ENCODE measurements at places on chromosomes 11 and 22.
A peak's percentile ranks its signal among the peaks of the same experiment; 100 is the strongest.

DNA sequence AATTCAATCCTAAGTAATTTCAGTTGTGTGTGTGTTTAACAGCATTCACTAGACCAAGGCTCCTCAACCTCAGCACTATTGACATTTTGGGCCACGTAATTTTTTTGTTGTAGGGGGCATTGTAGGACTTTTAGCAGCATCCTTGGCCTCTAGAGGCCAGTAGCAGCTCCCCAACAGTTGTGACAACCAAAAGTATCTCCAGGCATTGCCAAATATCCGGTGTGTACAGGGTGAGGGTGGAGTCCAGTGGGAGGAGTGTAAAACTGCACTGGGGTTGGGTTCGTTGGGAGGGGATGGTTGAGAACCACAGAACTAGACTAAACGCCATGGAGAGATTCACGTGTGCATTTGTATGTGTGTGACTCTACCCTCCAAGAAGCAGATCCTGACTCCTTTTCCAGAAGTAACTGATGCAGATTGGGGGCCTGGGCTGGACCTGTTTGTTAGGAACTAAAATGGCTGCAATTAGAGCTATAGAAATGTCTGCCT is 5.9 kb upstream of the PHF21A start:
- DNase-seq: peak; percentile 32

GRCh38 chr11:45806937-45807791 is 2.2 kb downstream of the SLC35C1 start:
- no peak for DNase-seq

GRCh38 chr11:118570787-118571186 is 1.4 kb upstream of the ARCN1 start:
- DNase-seq: no peak

DNA sequence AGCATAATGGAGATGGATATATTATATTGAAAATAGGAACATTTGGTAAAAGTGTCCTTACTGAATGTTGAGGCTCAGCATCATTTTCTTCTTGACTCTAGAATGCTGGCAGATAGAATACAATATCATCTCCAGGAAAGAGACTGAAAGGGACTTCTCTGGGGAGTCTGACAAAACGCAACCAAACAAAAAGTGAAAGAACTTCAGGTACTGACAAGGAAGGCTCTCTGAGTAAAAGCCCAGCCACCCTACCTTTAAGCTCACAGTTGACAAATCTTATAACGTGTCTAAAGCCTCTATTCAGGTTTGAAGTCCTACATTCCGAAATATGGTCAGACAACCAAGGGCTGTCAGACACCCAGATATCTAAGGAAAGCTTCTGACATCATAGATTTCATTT is 590.8 kb downstream of the SOX6 start:
- DNase-seq: no peak

DNA sequence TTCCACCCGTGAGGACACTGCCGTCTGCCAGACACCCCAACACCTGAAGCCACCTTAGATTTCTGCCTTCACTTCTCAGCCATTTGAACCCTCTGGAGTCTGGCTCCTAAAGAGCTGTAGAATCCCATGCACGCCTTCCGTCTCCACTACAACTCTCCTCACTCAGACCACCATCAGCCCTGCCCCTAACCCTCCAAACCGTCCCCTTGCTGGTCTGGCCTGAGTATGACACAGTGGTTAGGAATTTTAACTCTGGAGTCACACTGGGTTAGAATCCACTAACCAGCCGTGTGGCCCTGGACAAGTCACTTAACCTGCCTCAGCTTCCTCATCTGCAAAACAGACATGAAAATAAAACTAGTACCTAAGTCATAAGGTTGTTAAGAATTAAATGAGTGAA is 3.0 kb downstream of the CNIH2 start:
- DNase-seq: no peak

GRCh38 chr11:22466809-22467208 is 128.6 kb downstream of the SLC17A6 start:
- DNase-seq: peak; percentile 61

GRCh38 chr11:131838016-131838415 is 467.6 kb downstream of the NTM start:
- DNase-seq: no peak

DNA sequence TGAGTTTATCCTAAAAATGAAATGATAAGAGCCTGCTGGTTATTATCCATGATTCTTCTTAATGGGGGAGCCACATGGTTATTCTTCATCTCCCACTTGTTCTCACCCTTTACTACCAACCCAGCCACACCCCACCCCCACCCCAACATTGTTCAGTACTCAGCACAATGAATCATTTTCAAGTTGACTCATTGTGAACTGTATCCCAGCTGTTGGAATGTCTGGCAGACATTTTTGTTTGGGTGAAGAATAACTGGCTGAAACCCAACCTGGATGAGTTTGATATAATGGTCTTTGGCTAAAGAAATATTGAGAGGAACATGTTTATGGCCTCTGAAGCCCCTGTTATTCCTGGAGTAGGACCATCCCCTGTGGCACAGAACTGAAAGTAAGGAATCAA is 136.2 kb downstream of the ELP4 start:
- no peak for DNase-seq

DNA sequence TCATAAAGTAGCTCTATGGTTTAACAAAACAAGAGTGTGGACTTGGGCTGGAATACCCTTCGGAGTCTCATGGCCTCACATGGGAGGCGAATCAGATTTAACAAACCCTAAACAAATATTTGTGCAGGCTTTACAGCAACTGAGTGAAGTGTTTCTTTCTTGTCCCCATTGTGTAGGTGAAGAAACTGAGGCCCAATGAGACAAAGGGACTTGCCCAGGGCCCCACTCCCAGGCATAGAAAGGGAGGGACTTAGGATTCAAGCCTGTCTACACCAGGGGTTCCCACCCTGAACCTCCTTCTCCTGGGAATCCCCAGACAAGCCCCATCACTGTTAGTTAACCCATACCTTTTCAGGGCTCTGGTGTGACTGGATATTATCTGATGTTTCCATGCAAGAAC is 55.1 kb upstream of the CRYBB3 start:
- no peak for DNase-seq

GRCh38 chr11:12150831-12151382 is 40.5 kb downstream of the MICAL2 start:
- DNase-seq: no peak

DNA sequence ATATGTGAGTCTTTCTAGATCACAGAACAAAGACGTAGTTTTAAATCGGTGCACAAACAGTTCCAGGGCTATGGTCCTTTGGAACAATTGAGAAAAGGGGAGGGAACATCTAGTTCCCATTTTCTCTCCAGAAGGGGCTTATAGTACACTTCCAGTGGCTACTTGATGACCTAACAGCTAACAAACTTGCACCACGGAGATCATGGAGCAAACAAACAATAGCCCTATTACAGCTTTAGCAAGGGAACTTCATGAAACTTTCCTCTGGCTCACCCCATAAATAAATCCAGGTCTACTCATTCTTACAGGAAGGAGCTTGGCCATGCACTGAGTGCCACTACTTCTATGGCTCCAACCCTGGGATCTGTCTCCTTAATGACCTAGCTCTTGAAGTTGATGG is 8.3 kb upstream of the FOLR2 start:
- DNase-seq: no peak

GRCh38 chr11:74459584-74459983 is 7.8 kb downstream of the KCNE3 start:
- no peak for DNase-seq

- no peak for DNase-seq
Measured at GRCh38 chr11:45959851-45960250, 37.4 kb downstream of the LARGE2 start.

GRCh38 chr11:76160856-76161255 is 45.4 kb downstream of the WNT11 start:
- DNase-seq: no peak

DNA sequence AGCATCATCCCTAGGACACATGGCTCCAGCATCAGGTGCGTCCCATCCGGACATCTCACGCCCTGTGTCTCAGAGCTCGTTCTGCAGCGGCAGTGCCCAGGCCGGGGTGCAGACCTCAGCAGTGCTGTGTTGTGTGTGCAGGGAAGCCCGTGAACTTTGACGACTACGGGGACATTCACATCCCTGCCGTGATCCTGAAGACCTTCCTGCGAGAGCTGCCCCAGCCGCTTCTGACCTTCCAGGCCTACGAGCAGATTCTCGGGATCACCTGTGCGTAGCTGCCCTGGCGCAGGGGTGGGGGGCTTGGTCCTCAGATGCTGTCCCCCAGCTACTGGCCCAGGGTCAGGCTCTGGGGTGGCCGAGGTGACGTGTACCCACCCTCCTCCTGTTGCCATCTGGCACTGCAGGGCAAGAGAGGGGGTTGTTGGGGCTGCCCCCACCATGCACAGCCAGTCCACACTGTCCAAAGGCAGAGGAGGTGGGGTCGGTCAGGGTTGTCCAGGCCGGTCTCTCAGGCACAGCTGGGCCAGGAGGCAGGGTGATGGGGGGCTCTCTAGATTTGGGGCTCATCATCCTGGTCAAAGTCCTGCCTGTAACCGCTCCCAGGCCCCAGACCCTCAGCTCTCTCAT is 96.5 kb downstream of the ARHGAP8 start:
- no peak for DNase-seq

- DNase-seq: no peak
Measured at GRCh38 chr22:43114958-43115357, 4.4 kb downstream of the BIK start.

- DNase-seq: peak; percentile 84
Measured at GRCh38 chr11:22666688-22667439, 453 bp downstream of the GAS2 start.

DNA sequence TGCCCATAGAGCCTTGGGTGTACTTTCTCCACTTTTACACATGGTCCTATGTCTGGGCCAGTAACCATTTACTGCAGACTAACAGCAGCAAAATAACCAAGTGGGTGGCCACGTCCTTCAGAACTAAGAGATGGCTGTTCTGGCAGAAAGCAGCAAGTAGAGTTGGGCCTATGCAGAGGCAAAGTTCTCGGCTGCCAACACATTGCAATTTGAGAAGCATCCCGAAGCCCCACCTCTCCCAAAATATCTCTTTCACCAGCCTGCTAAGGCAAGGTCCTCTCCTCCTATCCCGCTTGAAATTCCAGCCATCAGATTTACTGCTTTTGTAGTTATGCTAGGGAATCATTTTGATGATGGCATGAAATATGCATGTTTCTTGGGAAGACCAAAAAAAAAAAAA is 118.5 kb upstream of the APOA1 start:
- peak; percentile 55 for DNase-seq

GRCh38 chr11:57407010-57407920 is 16.8 kb upstream of the PRG2 start:
- DNase-seq: no peak

- DNase-seq: peak; percentile 17
Measured at GRCh38 chr22:49567899-49568750, 259.5 kb downstream of the BRD1 start.

GRCh38 chr22:40397396-40397795 is 27.0 kb downstream of the SGSM3 start:
- DNase-seq: peak; percentile 49

GRCh38 chr11:110148775-110149744 is 55.9 kb downstream of the ZC3H12C start:
- no peak for DNase-seq

GRCh38 chr11:12771875-12772274 is 97.7 kb downstream of the TEAD1 start:
- DNase-seq: no peak

GRCh38 chr11:65853246-65853979 is 4.6 kb downstream of the CFL1 start:
- DNase-seq: no peak

- DNase-seq: no peak
Measured at GRCh38 chr11:3613998-3614741, 27.6 kb downstream of the ART5 start.

DNA sequence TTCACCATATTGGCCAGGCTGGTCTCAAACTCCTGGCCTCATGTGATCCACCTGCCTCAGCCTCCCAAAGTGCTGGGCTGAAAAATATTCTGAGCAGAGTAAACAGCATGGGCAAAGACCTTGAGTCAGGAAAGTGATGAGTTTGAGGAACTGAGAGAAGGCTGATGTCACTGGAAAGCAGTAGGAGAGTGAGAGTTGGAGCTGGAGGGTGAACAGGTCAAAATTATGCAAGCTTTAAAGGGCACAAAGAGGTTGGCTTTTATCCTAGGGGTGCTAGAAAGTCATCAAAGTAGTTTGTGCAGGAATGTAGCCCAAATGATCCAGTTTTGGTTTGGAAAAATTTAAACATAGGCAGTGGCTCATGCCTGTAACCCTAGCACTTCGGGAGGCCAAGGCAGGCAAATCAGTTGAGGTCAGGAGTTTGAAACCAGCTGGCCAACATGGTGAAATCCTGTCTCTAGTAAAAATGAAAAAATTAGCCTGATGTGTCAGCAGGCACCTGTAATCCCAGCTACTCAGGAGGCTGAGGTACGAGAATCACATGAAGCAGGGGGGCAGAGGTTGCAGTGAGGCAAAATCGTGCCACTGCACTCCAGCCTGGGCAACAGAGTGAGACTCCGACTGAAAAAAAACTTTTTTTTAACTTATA is 44.7 kb upstream of the CXCR5 start:
- DNase-seq: no peak

DNA sequence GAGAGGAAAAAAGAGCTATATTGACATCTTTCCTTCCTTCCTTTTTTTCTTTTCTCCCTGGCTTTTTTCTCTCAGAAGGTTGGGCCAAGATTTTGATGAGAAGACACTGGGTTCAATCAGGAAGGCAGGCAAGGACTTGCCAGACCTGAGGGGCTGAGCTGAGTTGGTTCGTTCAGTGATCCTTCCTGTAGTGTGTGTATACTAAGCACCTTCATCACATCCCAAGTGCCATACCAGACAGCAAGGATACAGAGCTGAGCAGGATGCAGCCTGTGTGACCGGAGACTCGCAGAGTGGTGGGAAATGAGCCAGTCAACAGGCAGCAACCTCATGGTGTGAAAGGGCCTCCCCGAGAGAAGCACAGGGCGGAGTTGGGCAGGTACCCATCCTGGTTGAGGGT is 95.5 kb downstream of the SPON1 start:
- DNase-seq: no peak

DNA sequence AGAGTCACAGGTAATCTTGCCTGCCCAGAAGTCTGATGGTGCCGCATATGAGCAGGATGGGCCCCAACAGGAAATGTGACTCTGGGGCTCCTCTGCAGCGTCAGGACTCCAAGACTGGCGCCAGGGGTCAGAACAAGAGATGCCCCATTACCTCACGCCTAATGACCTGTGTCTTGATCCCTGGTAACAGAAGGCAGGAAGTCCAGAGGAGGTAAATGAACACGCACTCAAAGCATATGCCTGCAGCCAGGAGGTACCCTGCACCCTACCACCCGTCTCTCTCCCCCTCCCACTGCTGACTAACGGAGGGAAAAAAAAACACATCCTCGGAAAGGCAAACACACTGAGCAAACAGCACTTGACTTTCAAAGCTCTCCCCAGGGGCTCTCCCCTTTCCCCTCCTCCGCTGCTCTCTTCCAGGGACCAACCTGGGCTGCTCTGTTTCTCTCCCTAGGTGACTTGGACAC is 37.3 kb downstream of the ABCC8 start:
- DNase-seq: no peak

- no peak for DNase-seq
Measured at GRCh38 chr22:44326491-44326885, 13.7 kb upstream of the SHISAL1 start.

DNA sequence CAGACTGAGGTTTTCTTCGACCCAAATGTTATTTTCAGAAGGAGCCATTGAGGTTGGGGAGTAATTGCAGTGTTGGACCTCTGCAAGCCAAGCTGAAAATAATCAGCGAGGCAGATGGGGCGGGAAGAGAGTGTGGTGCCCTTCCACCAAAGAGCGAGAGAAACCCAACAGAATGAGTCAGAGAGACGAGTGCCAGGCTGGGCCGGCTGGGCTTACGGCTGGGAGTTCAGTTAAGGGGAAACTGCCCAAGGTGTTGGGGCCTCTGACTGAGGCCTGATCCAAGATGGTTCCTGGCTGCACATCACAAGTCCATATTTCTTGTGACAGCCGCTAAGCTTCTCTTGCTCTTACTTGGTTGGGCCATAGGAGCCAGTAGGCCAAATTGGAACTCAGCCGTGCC is 30.4 kb upstream of the CREB3L1 start:
- peak; percentile 78 for DNase-seq
